ENCODE measurements at places on chromosomes 2 and 18. TPM values are rescaled to one million over a fixed set of nuclear protein-coding genes. Genes with fewer than 3 reads are reported as not detected.
A peak's percentile ranks its signal among the peaks of the same experiment; 100 is the strongest.

DNA sequence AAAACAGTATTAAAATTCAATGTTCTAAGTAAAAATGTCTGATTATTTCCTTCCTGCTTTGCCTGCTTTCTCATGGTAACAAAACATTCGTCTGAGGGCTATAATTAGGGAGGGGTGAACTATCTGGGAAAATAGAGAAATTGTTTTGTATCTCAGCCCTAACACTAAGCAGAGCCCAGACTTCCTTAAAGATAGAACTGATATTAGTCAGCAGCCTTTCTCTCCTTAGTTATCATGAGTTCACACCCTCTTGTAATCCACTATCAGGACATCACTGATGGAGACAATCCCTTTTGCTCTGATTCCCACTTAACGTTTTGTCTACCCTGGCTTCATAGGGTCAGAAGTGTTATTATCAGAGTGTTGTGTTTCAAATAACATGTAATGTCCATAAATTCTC is 701.1 kb upstream of the ZEB2 start:
- no peak for DNase-seq

DNA sequence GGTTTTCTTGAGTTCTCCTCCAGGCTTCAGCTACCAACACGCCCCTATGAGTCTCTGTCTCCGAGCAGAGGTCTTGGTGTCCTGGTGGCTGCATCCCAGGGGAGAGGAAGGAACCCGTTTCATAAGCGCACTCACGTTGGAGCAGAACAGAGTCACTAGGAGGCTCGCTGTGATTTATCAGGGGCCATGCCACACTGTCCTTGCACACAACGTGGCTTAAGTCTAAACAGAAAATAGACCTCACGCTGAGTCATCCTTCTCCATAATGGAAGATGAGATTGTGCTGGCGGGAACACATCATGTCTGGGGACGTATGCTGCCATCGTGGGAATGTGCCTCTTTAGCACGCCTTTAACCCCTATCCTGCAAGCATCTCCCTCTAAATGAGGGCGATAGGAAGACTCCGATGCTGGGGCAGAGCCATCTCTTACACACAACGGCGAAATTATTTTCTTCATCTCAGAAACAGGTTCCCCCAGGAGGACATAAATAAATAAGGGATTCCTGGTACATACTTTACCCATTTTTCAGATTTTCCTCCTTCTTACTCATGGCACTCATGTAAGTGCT is 211.4 kb downstream of the KLHL29 start:
- DNase-seq: peak; percentile 79

GRCh38 chr2:15325296-15325695 is 235.8 kb downstream of the NBAS start:
- DNase-seq: no peak

- no peak for DNase-seq
Measured at GRCh38 chr2:114949228-114949804, 506.9 kb downstream of the DPP10 start.

DNA sequence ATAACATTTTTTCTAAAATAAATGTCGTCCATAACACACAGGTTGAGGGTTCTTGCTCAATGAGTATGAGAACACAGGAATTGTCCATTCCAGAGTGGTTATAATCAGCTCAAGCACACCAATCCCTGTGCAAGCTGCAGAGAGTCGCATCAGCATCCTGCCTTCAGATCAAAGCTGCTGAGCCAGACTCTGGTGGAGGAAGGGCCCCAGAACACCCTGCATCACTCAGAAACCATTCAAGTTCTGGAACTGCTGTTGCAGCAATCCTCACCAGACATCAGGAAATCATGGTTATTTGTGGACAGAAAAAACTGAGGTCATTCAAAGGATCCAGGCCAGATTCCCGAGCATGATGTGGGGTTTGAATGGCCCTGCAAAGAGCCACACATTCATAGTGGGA is 44.5 kb downstream of the DNER start:
- DNase-seq: no peak

The ERBB4 gene
- polyA plus RNA-seq: under 0.01 TPM

GRCh38 chr2:71646028-71646427 is 192.7 kb downstream of the DYSF start:
- DNase-seq: peak; percentile 64

The SERPINB10 gene
- 0.15 TPM for polyA plus RNA-seq

The LYG2 gene
- not detected for polyA plus RNA-seq

GRCh38 chr18:62939433-62939832 is 224.1 kb downstream of the PHLPP1 start:
- no peak for DNase-seq

GRCh38 chr18:45653090-45653489 is 37.8 kb downstream of the SLC14A2 start:
- DNase-seq: no peak

DNA sequence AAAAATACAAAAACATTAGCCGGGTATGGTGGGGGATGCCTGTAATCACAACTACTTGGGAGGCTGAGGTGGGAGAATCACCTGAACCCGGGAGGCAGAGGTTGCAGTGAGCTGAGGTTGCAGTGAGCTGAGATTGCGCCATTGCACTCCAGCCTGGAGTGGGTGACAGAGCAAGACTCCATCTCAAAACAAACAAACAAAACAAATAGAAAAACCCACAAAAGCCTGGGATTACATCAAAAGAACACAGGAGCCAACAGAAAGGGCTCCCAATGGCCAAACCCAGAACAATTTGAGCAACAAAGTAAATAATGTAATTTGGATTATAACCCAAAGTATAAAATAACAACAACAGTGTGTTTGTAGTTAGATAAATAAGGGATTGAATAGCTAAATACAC is 159.8 kb downstream of the UXS1 start:
- DNase-seq: no peak

DNA sequence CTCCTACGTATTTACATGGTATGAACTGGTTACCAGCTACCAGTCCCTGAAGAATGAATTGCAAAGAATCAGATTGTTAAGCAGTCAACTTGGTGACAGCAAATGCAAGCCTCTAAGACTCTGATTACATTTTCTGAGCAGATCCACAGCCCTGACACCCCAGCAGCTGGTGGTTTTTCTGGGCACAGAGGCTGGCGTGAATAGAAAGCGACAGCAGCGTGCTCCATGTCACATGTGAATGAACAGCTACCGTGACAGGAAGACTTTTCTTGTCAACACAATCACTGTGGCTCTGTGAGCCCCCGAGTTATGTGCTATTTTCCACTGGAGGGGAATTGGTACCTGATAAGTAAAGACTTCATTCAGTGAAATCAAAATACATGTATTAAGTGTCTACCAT is 93.2 kb upstream of the CBLN2 start:
- DNase-seq: no peak

GRCh38 chr18:56562479-56562878 is 75.9 kb downstream of the TXNL1 start:
- DNase-seq: no peak

DNA sequence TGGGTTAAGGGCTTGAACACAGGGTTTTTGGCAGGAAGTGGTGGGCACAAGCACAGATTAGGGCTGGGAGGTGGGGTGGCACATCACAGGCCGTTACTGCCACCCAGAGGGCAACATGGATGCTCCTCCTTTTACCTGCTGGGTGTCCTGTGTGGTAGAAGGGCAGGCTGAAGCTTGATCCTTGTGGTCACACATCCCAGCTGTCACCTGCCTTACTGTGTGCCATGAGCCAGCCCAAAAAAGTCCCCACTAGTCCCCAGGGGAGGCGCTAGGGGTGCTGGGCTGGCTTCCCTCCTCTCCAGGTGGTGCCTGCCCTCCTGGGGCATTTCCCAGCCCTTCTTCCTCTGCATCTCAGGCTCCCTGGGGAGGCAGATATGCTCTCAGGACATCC is 50.5 kb upstream of the ALPP start:
- peak; percentile 50 for DNase-seq

The HEATR5B gene
- 3.0 TPM for polyA plus RNA-seq

The CCNYL1 gene
- polyA plus RNA-seq: 49.5 TPM

- DNase-seq: no peak
Measured at GRCh38 chr2:158779621-158780020, 15.5 kb upstream of the DAPL1 start.

GRCh38 chr2:67393237-67393636 is 3.9 kb upstream of the ETAA1 start:
- DNase-seq: no peak

DNA sequence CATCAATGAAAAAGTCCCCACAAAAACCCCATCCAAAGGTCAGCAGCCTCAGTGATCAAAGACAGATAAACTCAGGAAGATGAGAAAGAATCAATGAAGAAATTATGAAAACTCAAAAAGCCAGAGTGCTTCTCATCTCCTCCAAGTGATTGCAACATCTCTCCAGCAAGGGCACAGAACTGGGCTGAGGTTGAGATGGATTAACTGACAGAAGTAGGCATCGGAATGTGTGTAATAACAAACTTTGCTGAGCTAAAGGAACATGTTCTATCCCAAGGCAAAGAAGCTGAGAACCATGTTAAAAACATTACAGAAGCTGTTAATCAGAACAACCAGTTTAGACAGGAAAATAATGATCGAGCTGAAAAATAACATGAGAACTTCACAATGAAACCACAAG is 442.8 kb upstream of the SYT4 start:
- DNase-seq: no peak

The CKAP2L gene
- polyA plus RNA-seq: under 0.01 TPM

DNA sequence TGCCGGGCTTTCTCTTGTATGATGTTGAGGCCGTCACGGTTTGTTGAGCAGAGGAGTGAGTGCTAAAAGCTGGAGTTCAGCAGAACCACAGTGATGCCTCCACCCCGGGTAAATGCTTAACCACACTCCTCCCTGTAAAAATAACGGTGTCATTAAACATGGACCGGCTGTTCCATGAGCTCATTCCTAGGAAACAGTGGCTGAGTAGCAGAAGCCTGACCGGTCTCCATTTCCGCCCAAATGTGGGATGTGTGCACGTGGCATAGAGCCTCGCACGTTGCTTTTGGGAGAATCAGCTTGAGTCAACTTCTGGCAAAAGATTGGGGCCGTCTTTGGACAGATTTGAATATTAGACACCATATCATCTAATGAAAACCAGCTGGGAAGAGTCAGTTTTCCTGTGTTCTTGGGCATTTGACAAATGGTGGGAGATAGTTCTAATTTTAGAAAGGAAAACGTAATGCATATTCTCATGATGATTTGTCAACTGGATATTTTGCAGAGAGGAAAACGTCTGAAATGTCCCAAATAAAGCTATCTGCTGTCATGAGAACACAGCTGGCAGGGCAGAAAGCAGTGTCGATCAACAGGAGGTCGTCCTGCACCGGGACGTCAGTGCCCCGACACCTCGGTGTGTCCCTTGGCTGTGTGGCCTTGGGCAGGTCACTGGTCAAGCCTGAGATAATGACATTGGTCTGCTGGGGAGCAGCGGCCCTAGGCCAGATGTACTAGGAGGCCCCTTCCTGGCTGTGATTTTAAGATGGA is 42.4 kb downstream of the LRRFIP1 start:
- peak; percentile 94 for DNase-seq

DNA sequence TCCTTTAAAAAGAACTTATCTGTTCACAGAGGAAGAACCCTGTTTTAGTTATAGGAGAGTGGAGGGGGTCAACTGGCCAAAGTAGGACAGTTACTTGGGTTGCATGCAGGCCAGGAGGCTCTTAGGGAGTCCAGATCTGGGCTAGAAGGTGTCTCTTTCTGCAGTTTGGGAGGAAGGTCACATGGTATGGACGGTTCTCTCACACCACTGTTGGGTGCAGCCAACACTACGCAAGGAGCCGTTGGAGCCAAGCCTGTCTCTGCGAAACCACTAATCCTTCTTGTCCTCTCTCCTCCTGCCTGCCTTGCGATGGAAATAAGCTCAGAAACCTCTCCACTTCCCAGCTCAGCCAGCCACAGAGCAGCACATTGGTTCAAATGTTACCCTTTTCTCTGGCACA is 105.9 kb upstream of the TGFA start:
- no peak for DNase-seq

DNA sequence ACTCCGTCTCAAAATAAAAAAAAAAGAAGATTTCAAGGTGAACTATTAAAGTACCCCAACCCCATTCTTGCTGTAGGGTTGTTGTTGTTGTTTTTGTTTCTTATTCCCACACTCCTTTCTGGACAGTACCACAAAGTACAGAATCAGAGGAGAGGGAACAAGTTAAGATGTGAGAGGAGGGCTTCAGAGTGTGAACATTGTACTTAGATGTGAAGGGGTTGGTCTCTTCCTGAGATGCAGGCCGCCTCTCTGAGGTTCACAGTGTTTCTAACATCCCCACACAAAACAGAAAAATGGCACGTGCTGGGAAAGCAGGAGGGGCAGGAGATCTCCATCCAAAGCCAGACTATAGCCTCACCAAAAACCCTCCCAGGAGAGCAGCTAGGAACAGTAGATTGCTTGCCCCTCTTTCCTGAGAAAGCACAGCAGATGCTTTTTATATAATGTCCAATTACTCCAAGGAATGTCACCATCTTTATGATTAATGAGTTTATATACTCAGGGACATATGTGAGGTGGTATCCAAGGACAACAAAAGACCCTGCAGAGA is 22.6 kb downstream of the ADD2 start:
- no peak for DNase-seq

The ATOH8 gene
- 9.4 TPM for polyA plus RNA-seq

GRCh38 chr2:169222665-169223064 is 139.7 kb downstream of the LRP2 start:
- DNase-seq: no peak

- no peak for DNase-seq
Measured at GRCh38 chr2:200056105-200056504, 100.7 kb downstream of the MAIP1 start.

DNA sequence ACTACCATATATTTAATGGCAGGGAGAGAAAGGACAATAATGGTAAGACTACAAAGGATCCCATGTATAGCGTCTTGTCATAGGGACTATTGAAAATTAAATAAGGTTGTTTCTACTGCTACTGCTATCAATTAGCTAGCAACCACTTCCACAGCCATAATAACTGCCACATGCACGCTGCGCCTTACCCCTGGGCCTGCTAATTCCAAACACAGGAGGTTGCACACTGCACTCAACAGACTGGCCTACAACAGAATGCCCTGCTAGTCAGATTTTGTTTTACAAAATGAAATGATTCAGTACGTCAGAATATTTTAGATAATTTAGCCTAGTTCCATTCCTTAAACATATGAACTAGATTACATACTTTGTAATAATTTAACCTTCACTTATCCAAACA is 121.0 kb upstream of the SMAD7 start:
- no peak for DNase-seq

- no peak for DNase-seq
Measured at GRCh38 chr18:73617981-73618380, 529.7 kb downstream of the FBXO15 start.

GRCh38 chr2:238242731-238243495 is 3.1 kb upstream of the HES6 start:
- peak; percentile 86 for DNase-seq

The CYS1 gene
- 0.46 TPM for polyA plus RNA-seq

- DNase-seq: no peak
Measured at GRCh38 chr18:67650686-67651385, 134.3 kb upstream of the DSEL start.

DNA sequence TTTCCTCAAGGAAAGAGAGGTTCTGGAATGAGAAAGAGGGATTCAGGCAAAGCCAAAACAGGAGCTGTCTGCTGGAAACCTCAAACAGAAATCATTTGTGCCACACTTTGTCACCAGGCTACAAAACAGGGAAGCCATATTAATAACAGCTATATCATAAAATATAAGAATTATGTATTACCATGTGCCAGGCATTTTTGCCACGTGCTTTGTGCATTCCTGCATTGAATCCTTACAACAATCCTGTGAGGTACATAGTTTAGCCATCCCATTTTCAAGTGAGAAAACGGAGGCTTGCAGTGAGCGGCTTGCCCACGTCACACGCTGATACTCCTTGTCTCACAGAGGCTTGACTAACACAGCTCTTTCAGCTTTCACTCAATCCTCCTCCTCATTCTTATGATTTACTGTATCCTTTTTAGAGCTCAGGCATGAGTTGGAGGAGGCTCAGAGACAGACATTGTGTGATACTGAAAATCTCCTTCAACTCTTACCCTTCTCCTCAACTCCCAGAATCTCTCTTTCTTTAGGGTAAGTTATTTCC is 148.4 kb upstream of the MEX3C start:
- no peak for DNase-seq
